PC-3 (cell line): ENCODE measurements at places on chromosomes 3 and 15. TPM values are rescaled to one million over a fixed set of nuclear protein-coding genes. Genes with fewer than 3 reads are reported as not detected.

Gene LTF
- not detected in 2 replicates for total RNA-seq

DNA sequence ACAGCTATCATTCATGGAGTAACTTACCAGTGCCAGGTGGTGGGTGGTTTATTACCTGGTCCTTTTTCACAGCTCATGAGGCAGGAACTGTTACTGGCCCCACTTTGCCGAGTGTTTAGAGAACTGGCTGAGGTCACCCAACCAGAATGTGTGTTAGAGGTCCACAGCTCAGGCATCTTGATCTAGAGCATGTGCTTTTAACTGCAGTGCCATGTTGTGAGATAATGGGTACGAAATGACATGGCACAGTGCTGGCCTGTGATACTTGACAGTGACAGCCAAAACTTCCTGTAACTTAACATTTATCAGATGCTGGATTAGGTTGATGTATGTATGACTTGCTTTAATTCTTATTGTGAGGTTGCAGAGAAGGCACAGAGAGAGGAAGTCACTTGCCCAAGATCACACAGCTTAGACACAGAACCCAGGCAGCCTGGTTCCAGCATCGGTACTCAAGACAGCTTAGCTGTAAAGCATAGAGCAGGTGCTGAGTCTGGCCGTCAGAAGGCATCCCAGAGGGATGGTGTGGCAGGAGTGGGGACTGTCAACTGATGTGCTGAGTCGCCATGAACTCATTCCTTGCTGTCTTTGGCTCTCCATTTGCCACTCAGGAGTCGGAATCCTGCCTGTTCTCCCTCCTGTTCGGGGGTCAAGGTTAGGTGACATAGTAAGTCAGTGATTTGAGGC is 9.6 kb downstream of the MCM2 start:
- DNase-seq: no peak

Gene TGM4
- 0.46 and 1.2 TPM in 2 replicates for total RNA-seq

GRCh38 chr3:188531210-188531609 is 377.3 kb downstream of the LPP start:
- DNase-seq: peak; percentile 78

Gene LSAMP
- total RNA-seq: 0.15 TPM in 1 of 2 replicates, not detected in the other

Gene ARL8B
- total RNA-seq: 43.8 and 45.3 TPM in 2 replicates

DNA sequence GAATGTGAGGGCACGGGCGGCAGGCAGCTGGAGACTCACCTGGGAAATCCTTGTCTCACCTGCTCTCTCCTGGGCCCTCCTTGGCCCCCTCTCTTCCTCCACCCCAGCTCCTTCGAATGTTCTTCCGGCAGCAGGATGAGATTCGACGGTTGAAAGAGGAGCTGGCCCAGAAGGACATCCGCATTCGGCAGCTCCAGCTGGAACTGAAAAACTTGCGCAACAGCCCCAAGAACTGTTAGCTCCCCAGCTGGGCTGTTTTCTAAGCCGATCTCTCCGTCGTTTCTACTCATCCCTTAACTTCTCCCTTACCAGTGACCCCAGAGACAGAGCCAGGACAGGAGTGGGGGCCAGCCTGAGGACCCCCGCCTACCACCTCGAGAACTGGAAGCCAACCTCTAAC is 95.0 kb downstream of the ANP32A start:
- DNase-seq: no peak

Gene EAF1
- 28.6 and 35.3 TPM in 2 replicates for total RNA-seq

GRCh38 chr15:32833379-32833821 is 115.6 kb downstream of the GREM1 start:
- DNase-seq: peak; percentile 65

- no peak for DNase-seq
These were observed 82.0 kb upstream of the EPHB3 start for GRCh38 chr3:184479426-184480126.

DNA sequence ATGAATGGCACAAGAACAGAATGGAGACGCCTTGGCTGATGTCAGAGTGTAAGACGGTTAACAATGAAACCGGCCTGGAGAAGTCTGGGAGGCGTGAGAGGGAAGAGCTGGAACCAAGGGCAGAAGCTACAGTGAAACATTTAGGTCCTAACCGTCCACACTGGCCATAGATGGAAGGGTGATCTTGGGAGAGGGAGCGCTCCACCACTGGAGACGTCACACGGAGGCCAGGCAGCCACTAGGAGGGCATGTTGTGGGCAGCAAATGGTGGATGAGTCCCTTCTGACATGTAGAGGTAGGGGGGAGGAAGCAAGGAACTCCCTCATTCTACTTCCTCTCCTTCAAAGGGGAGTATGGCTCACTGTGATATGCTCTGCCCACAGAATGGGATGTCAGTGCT is 23.8 kb downstream of the FEM1B start:
- DNase-seq: no peak

Gene SIN3A
- 24.9 and 27.8 TPM in 2 replicates for total RNA-seq

Gene SCN11A
- total RNA-seq: not detected in 2 replicates

DNA sequence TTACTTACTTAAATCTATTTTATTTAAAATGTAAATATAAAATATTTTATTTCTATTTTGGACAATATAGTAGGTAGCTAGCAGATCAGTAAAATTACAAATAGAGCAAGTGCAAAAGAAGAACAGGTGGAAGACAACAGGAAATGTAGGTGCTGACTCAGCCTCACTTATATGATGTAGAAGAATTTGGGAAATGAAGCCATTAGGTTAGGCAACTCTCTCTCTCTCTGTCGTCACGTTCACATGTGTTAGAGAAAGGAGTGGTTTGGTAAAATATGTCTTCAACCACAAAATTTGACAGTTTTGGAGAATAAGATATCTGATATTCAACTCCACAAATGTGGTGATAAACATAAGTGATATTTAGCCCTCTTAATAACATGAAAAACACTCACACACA is 532.5 kb upstream of the KCNMB2 start:
- DNase-seq: no peak

- peak; percentile 75 for DNase-seq
These were observed at the start of gene TTLL13 for GRCh38 chr15:90249203-90249863. TTLL13 (plus strand) TSS chr15:90249556; CDS start chr15:90250631, 1,075 bp downstream.

DNA sequence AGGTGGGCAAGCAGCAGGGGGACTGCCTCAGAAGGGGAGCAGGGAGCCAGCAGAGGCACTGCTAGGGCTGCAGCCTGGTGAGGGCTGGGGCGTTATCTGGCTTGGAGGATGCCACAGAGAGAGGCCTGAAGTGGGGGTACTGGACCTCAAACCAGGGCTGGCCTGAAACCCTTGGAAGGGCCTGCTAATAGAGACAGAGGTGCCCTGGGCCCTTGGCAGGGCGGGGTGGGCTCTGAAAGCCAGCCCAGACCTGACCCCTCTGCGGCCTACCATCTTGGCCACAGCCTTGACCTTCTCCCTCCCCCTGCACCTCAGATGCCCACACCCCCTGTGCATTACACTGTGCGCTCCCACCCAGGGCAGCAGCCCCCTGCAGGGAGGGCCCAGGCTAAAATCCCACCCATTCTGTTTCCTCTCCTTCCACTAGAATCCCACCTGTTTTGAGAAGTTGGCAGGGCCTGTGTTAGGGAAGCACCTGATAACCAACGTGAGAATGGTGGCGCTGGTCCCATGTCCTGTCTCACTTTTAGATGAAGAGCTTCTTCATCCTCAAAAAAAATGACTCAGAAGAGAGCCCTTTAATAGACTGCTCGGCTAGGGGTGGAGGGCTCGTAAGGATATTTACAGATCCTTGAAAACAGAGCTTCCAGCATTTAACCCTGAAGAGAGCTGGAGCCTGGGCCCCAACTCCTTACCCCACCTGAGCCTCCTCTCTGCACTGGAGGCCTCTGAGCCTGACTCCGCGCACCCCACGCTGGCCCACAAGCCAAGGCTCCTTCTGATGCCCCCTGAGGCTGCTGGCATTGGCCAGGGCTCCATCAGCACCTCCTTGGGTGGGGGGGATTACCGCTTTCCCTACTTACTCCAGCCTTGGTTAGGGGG is 29.8 kb downstream of the LOXL1 start:
- no peak for DNase-seq

GRCh38 chr15:42736178-42736792 is 643 bp downstream of the CDAN1 start:
- peak; percentile 7 for DNase-seq

DNA sequence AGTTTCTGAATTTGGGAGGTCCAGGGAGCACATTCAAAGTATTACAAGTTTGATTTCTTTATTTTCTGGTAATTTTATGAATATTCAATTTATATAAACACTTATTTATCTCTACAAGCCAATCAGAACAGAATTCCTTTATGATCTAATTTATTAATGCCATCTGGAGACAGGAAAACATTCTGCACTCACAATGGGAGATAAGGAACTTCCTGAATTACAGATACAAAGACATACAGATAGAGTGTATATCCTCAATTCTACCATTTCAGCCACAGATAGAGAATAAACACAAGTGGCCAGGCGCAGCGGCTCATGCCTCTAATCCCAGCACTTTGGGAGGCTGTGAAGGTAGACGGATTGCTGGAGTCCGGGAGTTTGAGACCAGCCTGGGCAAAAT is 86.0 kb downstream of the IQCH start:
- DNase-seq: no peak

GRCh38 chr3:45819543-45819942 is 22.4 kb downstream of the LZTFL1 start:
- DNase-seq: peak; percentile 59
